Islet precursor cell (in vitro differentiated cells): ENCODE measurements at places on chromosomes 7 and 10.
A peak's percentile ranks its signal among the peaks of the same experiment; 100 is the strongest.

GRCh38 chr10:78247821-78248220 is 214.2 kb downstream of the RPS24 start:
- DNase-seq = no peak

DNA sequence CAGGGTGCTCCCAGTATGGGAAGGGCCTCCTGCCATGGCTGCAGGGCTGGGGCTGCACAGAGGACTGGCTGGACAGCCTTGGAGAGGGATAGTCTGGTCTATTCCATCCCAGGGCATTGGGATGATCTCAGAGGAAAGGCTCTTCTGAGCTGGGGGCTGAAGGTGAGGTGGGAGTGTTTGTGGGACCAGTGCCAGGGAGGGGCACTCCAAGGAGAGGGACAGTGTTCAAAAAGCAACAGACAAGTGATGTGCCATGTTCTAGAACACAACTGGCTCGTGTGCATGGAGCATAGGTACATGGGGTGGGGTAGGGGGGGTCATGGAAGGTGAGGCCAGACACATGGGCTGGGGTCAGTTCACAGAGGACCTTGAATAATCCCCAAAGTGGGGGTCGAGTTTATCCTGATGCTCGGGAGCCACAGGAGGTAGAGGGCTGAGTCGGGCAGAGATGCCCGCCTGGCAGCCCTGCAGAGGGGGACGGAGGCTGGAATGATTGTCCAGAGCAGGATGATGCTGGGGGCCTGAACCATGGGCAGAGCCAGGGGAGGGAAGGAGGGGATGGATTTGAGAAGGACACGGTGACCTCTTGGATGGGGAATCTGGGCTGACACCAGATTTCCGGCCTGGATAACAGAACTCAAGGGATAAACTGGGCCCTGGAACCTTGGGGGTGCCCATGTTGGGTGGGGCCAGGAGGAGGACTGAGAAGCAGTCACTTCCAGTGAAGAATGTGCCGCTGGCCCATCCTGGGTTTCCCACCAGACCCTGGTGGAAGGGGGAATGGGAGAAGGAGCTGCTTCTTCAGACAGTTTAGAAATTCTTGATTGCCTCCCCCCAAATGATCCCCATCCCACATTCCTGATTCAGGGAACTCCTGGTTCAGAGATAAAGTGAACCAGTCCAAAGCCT is 50.4 kb downstream of the NEURL1 start:
- peak; percentile 73 for DNase-seq

DNA sequence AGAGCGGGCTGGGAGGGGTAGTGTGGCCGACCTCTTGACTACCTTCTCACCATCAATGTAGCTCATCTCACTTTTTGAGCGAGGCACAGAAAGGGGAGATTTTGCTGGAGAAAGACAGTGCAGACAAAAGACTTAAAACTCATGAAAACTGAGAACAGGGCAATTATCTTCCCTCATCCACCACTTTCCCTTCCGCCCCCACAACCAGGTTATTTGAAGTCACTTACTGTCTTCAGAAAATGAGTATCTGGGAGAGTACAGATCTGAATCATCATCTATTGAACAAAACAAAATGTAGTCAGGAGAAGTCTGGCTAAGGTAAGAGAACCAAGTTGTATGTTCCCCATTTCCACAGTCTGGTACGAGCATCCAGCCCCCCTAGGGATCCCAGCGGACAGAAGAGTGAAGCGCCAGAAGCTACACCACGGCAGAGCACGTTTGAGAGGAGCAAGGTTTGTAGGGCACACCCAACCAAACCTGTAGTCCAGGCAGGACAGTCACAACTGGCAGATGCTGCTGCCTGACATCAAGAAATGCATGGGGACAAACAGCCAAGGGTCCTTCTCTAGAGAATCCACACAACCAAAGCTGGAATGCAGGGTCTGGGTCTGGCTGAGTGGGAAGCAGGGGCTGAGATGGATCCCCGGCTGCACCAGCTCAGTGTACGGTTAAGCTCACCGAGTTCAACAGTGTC is 93.4 kb upstream of the PDLIM1 start:
- DNase-seq = no peak

GRCh38 chr10:102322914-102323313 is 72.6 kb upstream of the NFKB2 start:
- no peak for DNase-seq

DNA sequence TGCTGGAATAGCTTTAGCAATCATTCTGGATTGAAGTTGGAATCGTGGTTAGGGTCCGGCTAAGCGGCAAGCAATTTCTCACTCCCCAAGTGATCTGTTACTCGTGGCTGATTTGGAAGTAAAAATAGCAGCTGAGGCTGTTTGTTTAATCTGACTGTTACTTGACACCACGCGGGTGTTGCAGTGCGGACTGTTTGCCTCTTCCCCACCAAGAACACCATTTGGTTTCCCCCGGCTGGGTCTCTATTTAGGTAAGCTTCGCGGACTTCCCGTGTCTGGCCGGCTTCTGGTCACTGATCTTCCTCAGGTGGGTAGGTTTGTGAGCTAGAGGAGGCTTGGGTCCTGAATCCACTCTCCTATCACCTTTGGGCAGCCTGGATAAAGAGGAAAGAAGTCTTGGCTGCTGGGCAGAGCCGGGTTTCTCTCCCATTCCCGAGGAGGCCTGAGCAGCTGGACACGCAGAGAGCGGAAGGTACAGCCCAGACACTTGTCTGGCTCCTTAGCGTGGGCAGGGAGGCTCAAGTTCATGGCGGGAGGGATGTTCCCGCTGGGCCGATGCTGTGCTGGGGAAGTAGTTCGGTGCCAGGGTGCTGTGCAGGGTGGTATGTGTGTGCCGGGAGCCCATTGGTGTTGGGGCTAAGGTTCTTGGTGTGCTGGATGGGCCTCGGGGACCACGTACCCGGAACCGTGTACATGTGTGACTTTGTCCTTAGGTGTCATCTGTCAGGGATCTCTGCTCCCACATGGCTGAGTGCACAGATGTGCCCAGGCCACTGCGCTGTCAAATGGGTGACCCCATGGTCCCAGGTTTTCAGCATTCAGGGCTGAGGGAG is at the start of gene C10orf71:
TSS of gene C10orf71 (plus strand) at position 188 of the 833 bp plus-strand sequence. CDS start 23,376 bp downstream, outside the sequence.
- DNase-seq = no peak

- DNase-seq = peak; percentile 91
Measured at GRCh38 chr7:155590215-155591018, 44.1 kb upstream of the CNPY1 start.

DNA sequence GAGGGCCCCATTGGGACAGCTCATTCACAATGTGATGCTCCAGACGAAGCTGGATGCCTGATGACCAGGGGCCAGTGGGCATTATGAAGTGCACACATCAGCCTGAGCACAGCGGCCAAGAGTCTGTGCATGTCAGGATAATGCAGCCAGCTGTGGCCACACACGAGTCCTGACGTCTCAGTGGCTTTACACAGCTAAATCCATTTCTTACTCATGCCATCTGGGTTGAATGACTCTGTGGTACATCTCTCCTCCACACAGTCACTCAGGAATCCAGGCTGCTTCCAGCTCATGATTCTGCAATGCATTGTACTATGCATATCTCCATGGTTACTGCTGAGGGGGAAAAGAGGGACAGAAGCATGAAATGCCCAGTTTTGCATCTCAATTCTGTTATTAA is 123.6 kb downstream of the PRLHR start:
- no peak for DNase-seq

DNA sequence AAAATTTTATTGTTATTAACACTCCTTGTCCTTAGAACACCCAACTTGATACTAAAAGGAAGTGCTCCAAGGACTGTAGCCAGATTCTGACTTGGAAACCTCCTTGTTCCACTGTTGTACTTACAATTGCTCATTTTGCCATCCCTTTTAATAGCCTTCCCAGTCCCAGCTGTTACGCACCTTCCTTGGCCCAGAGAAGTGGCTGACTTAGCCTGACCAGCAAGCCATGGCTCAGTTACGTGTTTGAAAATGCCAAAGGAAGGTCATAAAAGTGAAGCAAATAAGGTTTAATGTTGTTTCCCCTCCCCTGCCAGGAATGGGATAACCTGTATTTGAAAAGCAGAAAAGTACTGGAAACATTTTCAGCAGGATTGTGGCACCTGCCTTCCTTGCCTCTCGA is 3.7 kb upstream of the ANKRD1 start:
- no peak for DNase-seq

DNA sequence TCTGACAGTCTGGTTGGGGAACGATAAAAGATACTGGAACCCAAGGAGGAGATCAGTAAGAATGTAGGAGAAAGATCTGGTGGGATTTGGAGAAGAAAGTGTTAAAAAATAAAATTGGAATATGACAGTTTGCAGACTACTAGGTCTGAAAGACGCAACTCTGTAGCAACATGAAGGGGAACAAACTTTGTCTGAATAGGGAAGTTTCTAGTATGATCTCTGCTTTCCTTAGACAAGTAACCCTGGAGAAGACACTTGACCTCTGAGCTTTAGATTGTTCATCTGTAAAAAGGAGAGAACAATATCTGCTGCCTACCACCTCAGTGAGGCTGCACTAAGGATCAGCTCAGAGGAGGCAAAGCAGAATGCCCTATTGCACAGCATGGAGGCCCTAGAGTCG is 3.0 kb upstream of the PRSS1 start:
- DNase-seq = no peak

DNA sequence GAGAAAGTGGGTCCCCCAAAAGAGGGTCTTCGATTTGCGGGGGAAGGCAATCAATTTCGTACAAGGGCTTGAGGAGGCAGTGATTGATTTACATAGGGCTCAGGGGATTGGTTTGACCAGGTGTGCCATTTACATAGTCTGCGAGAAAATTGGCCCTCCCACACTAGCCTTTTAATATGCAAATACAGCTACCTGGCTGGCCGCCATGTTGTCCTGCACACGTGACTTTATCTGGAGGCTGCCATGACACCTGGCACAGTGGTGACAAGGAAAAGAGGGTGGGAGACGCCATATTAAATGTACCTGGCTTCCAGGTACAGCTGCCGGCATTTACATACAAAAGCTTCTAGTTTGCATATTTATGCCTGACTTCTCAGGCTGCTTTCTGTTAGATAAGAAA is 1577.2 kb upstream of the LRRTM3 start:
- no peak for DNase-seq

GRCh38 chr10:62454687-62455397 is 80.7 kb downstream of the ZNF365 start:
- peak; percentile 91 for DNase-seq

DNA sequence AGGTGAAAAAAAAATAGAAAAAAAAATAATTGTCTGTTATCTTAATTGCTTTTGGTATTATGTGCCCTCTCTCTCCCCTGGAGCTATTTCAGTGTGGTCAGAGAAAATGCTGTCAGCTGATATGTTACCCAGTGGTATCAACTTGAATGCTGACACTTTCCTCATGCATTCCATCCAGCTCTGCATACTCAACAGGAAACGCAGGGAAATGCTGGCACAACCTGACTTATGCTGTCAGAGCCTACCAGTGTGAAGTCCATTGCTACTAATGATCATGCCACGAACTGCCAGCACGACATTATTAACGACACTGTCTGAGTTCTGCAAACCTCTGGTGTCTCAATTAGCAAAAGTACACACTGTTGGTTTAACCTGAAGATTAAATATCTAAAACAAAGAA is 182.8 kb downstream of the ZWINT start:
- DNase-seq = peak; percentile 65

DNA sequence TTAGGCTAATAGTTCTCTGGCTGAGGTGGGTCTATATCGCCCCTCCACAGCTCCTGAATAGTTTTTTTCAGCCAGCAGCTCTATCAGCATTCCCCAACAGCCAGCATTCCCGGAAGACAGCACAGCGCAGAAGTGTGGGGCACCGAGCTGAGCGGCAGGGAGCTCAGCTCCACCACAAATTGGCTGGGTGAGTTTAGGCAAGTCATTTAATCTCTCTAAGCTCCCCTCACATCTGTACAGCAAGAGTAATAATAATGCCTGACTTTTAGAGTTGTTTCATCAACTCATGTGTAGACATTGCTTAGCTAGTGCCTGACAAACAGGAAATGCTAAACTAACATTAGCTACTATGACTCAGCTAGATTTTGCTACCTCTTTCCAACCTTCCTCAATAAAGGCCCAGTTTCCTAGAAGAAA is 247.9 kb upstream of the PTN start:
- DNase-seq = peak; percentile 58

DNA sequence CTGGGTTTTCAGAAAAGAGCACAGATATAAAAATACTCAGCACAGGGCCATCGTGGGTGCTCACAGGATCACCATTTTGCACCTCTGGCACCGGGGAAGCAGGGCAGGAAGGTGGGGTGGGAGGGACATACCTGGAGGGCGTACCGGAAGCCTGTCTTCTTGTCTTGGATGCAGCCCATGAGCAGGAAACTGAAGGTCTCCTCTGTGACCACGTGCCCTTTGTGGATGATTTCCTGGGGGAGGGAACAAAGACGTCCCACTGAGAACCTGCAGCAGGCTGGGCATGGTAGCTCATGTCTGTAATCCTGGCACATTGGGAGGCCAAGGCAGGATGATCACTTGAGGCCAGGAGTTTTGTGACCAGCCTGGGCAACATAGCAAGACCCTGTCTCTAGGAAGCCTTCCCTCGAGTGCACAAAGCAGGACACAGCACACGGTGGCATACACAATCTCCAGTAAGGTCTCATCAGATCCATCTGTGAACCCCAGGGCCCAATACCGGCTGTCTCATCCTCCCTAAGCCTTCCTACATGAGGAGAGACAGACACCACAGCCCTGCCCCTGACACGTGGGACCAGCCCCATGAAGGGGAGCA is 9.5 kb downstream of the PTCD1 start:
- DNase-seq = no peak

DNA sequence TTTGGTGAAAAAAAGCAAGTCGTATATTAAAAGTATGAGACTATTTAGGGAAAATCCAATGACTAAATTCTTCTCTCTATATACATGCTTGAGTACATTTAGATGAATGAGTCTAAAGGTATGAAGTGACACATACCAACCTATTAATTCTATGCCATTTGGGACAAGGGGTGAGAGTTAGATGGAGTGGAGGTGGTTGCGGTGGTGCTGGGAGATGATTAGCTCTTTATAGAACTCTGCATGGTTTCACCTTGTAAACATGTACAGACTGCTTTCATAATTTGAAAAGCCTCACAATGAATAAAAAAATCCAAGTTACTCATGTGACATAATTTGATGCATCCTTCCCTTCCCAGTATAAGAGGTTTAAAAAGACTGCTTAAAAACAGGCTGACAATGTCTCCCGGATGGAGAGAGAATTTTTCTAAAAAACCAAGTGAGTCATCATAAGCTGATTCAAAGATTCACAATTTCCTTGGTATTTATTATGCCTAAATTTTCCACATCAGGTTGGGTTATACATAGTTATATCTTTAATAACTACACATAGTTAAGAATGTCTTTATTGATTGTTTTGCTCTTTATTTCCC is 572.8 kb downstream of the REEP3 start:
- no peak for DNase-seq

DNA sequence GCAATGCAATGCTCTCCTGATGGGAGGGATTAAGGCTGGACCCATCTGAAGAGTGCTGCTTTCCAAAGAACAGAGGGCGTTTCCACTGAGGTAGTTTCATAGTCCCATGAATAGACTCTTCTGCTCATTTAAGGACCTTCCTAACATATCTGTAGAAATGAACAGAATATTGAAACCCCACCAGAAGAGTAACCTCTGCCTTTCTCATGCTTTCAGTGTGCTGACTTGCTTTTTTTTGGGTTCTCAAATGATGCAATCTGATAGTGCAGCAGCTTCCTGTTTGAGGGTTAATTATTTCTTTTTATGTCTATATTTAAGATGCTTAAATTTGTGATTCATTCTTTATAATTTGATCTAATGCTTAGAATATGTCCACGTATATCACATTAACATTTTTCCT is 82.2 kb downstream of the GATA3 start:
- no peak for DNase-seq
